ENCODE measurements at places on chromosomes 5 and 9. TPM values are rescaled to one million over a fixed set of nuclear protein-coding genes. Genes with fewer than 3 reads are reported as not detected.

IL4 gene
- 1.2 TPM for total RNA-seq

ANXA1 gene
- total RNA-seq, result 51.1 TPM

GFI1B gene
- 0.12 TPM for total RNA-seq

ERAP2 gene
- 133 TPM for total RNA-seq

PTGES gene
- 0.74 TPM for total RNA-seq

IFNA21 gene
- total RNA-seq, result not detected

OTULINL gene
- 18.8 TPM for total RNA-seq

GBGT1 gene
- total RNA-seq, result 0.86 TPM

- no peaks in the 10 kb centered on the region for H3K36me3 ChIP-seq
- no peaks in the 10 kb centered on the region for H3K4me1 ChIP-seq
- peaks cover 37% of the 10 kb centered on the region for H3K27me3 ChIP-seq
- no peak overlapping the region for H3K27ac ChIP-seq
These were observed 496.7 kb downstream of the ENC1 start for GRCh38 chr5:74143721-74144330.

GRCh38 chr5:86463339-86463738 lies 154.4 kb upstream of the COX7C start:
- no peak overlapping the region for H3K4me3 ChIP-seq
- H3K27me3 ChIP-seq, result no peaks in the 10 kb centered on the region
- no peak for DNase-seq
- no peaks in the 10 kb centered on the region for H3K4me1 ChIP-seq
- H3K36me3 ChIP-seq, result peaks cover 4% of the 10 kb centered on the region
- no peak overlapping the region for H3K27ac ChIP-seq

- H3K4me1 ChIP-seq, result peaks cover 12% of the 10 kb centered on the region
- no peak for DNase-seq
- H3K27me3 ChIP-seq, result peaks cover 58% of the 10 kb centered on the region
- H3K27ac ChIP-seq, result no peak overlapping the region
These were observed 217.2 kb downstream of the AGTPBP1 start for GRCh38 chr9:85524531-85524930.

DNA sequence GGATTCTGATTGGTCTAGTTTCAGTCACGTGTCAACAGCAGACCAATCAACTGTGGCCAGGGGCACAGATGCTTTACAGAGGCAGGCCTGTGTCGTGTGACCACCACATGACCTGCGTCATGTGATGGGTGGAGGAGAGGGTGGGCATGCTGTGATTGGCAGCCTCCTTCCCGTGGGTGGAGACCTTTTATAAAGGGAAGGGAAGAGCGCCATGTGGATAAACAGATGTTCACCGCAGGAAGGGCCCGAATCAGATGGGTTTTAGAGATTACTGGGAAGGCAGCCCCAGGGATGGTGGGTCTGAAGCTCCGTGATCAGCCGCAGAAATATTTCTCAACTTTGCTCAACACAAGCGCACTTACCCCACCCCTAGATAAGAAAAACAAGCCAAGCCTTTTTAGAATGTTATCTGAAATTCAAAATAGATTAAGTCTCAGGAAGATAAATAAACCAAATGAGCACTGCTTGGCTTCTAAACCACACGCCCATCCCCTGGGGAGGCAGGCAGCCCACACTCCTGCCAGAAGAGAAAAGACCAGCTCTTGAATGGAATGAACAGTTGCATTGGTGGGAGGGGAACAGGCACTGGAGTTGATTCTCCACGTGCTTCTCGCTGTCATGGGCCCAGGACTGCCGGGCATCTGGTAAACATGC lies 43.6 kb downstream of the ROPN1L start:
- no peaks in the 10 kb centered on the region for H3K27me3 ChIP-seq
- no peaks in the 10 kb centered on the region for H3K36me3 ChIP-seq
- no peak for DNase-seq
- no peak overlapping the region for H3K4me3 ChIP-seq

- H3K27ac ChIP-seq, result no peak overlapping the region
- H3K4me1 ChIP-seq, result no peaks in the 10 kb centered on the region
- H3K4me3 ChIP-seq, result no peak overlapping the region
- H3K27me3 ChIP-seq, result peaks cover 7% of the 10 kb centered on the region
These were observed 8.1 kb downstream of the FCN2 start for GRCh38 chr9:134888603-134889190.

GRCh38 chr9:6439051-6439703 lies 26.2 kb downstream of the UHRF2 start:
- DNase-seq, result no peak
- no peak overlapping the region for H3K4me3 ChIP-seq
- peaks cover 30% of the 10 kb centered on the region for H3K4me1 ChIP-seq
- H3K27ac ChIP-seq, result peak overlapping the region; percentile 38

- no peaks in the 10 kb centered on the region for H3K27me3 ChIP-seq
- H3K4me3 ChIP-seq, result no peak overlapping the region
- no peaks in the 10 kb centered on the region for H3K4me1 ChIP-seq
- no peak overlapping the region for H3K27ac ChIP-seq
These were observed 615.0 kb upstream of the CHD1 start for GRCh38 chr5:99543841-99544240.

DNA sequence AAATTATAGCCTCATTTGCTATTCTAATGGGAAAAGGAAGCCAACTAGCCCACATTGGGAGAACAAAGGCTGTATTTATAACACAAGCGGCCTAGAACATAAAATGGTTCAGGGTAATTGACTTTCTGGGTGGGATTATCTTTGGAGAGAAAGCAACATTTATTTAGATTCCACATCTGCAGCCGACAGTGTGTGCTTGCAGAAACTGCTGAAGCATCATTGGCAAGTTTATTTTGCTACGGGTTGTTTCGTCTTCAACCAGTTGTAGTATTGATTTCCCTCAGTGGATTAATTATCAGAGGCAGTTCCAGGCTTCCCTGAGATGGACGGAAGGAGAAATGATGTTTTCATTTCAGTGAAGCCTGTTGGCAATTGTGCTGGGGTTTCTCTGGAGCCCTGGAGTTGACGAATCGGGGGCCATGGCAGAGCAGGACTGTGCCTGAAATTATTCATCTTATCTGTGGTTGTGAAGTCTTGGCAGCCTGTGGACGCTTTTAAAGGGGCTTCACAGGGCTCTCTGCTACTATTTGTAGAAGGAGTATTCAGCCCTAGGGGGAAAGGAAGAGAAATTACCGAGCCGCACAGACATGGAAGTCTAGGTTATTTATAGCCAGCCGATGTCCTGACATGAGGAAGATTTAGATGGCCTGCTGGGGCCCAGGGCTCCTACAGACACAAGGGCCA lies 290.6 kb upstream of the IRX4 start:
- no peak for DNase-seq
- no peaks in the 10 kb centered on the region for H3K36me3 ChIP-seq
- no peak overlapping the region for H3K4me3 ChIP-seq

GRCh38 chr9:130379649-130379970 lies 65.2 kb upstream of the ASS1 start:
- no peaks in the 10 kb centered on the region for H3K4me1 ChIP-seq
- no peaks in the 10 kb centered on the region for H3K36me3 ChIP-seq
- DNase-seq, result no peak

GRCh38 chr9:98896632-98897031 lies 47.1 kb upstream of the COL15A1 start:
- DNase-seq, result no peak
- H3K4me3 ChIP-seq, result no peak overlapping the region
- no peaks in the 10 kb centered on the region for H3K4me1 ChIP-seq
- H3K27me3 ChIP-seq, result peaks cover 20% of the 10 kb centered on the region
- no peaks in the 10 kb centered on the region for H3K36me3 ChIP-seq

GRCh38 chr9:99582814-99583213 lies 238.9 kb upstream of the NR4A3 start:
- no peaks in the 10 kb centered on the region for H3K27me3 ChIP-seq
- no peak overlapping the region for H3K4me3 ChIP-seq
- H3K36me3 ChIP-seq, result no peaks in the 10 kb centered on the region
- DNase-seq, result no peak
- no peak overlapping the region for H3K27ac ChIP-seq
- H3K4me1 ChIP-seq, result no peaks in the 10 kb centered on the region

DNA sequence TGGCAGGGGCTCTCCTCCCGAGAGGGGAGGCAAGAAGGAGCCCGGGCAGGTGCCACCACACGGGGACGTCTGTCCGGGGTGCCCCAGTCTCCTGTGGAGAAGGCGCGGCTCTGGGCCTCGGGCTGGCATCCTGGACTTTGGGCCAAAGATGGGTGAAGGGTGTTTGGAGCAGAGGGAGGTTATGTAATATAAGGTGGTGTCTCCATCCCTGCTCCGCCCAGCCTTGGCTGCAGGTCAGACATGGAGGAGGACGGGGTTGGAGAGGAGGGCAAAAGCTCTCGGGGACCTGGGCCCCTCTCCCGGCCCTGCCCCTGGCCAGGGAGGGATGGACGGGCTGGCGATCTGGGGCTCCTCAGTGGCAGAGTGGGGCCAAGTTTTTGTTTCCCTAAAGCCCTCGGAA lies 1.2 kb upstream of the SOHLH1 start:
- no peak overlapping the region for H3K27ac ChIP-seq
- H3K4me1 ChIP-seq, result no peaks in the 10 kb centered on the region
- no peaks in the 10 kb centered on the region for H3K36me3 ChIP-seq
- DNase-seq, result no peak
- H3K27me3 ChIP-seq, result no peaks in the 10 kb centered on the region
- H3K4me3 ChIP-seq, result no peak overlapping the region

DNA sequence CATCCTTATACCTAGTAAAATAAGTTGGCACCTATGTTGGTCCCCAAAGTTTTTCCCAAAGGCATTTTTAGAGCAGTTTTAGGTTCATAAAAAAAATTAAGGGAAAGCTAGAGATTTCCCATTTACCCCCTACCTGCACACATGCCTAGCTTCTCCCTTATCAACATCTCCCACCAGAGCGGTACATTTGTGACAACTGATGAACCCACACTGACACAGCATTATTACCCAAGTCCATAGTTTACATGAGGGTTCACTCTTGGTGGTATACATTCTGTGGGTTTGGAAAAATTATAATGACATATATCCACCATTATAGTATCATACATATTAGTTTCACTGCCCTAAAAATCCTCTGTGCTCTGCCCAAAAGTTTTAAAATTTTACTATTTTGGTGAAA lies 12.0 kb downstream of the RAD1 start:
- H3K27ac ChIP-seq, result no peak overlapping the region
- H3K27me3 ChIP-seq, result no peaks in the 10 kb centered on the region
- no peaks in the 10 kb centered on the region for H3K4me1 ChIP-seq
- DNase-seq, result no peak

DNA sequence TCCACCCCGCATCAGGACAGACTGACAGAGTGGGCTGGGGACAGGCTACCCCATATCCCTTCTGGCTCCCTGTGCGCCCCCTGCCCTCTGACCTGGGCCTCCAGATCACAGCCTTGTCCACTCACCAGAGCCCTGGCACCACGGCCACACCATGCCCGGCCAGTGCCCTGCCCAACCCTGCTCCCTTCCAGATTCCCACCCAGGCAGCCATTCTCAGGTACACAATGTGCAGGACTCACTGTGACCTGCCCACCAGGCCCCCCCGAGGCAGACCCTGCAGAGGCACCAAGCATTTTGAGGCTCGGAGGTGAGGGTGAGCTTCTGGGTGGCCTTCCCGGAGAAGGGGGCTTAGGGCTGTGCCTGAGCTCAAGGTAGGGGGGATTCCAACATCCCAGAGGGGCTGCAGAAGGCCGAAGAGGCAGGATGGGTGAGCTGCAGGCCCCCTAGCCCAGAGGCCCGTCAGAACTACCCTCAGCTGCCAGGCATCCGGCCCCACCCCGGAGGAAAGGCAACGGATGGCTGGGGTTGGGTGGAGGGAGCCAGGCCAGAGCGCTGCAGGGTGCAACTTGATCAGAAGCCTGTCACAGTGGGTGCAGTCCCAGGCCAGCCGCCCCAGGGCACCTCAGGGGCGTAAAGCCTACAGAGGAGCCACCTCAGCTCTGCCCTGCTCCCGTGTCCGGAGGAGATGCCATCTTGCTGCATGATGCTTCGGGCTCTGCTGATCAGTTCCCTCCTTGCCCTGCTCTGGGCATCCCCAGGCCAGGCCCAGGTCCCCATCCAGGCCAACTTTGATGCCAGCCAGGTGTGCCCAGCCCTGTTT lies at the start of gene LCNL1:
Gene LCNL1 (plus strand): TSS at position 762 of the 820 bp plus-strand sequence. CDS start 594 bp downstream, outside the sequence.
- no peaks in the 10 kb centered on the region for H3K36me3 ChIP-seq
- H3K4me3 ChIP-seq, result no peak within 1 kb of the TSS
- H3K27ac ChIP-seq, result no peak within 1 kb of the TSS
- H3K27me3 ChIP-seq, result peaks cover 14% of the 10 kb centered on the region

DNA sequence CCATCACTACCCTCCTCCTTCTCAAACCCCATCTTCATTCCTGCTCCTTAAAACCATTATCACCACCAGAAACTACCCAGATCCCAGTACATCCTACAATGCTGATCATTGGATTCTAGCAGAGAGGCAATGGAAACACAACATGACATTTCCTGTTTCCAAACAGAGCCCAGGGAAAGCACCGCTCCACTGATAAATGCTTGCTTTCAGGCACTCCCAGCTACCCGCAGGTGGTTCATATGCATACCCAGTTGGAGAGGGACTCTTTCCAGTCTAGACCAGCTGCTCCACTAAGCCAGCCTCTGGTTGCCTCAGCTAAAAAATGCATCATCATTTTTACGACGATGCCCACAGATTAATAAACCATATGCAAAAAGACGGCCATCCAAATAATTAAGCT lies 39.2 kb upstream of the ACO1 start:
- H3K4me1 ChIP-seq, result no peaks in the 10 kb centered on the region
- no peaks in the 10 kb centered on the region for H3K36me3 ChIP-seq
- H3K27ac ChIP-seq, result no peak overlapping the region
- no peak overlapping the region for H3K4me3 ChIP-seq
- H3K27me3 ChIP-seq, result no peaks in the 10 kb centered on the region

DNA sequence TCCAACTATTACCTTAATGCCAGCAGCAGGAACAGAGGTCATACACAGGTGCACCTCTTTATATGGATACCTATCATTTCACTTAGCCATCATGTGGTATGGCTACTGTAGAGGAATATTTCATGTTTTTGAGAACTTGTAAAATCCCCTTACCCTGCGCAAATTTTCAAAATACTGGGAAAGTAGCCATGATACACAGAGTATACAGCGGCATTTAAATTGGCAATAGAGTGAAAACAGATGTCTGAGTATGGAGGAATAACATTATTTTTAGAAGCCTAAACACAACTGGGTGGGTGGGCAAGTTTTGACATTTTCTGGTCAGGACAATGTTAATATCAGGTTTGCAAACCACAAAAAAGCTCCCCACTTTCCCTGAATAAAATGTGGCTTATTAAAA lies 109.5 kb downstream of the SMIM23 start:
- H3K36me3 ChIP-seq, result no peaks in the 10 kb centered on the region
- H3K27ac ChIP-seq, result no peak overlapping the region
- no peaks in the 10 kb centered on the region for H3K27me3 ChIP-seq
- DNase-seq, result no peak

DNA sequence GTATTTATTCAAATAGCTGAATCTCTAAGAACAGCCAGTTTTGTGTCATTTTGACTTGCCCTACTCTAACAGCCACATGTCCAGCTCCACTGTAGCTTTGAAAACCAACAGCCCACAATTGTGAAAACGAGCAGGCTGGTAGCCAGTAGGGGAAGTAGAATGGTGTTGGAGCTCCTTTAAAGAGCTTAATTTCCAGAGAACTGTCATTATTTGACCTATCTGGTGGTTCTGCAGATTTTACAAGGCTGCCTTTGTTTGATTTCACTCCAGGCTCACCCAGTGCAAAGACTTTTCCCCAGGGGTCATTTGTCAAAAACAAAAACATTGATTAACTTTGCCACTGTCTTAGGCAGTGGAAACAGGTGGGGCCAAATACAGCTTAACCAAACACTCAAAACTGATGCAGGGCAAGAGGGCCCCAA lies 3.2 kb upstream of the PJA2 start:
- no peak overlapping the region for H3K4me3 ChIP-seq
- H3K27ac ChIP-seq, result no peak overlapping the region
- peaks cover 18% of the 10 kb centered on the region for H3K4me1 ChIP-seq

GRCh38 chr5:157731272-157732129 lies at the start of gene THG1L:
TSS of gene THG1L (plus strand) at chr5:157731420. CDS start at chr5:157731441, 21 bp downstream.
- peak; percentile 99 for DNase-seq
- no peaks in the 10 kb centered on the region for H3K27me3 ChIP-seq
- H3K27ac ChIP-seq, result peak within 1 kb of the TSS; percentile 82
- peaks cover 3% of the 10 kb centered on the region for H3K36me3 ChIP-seq
